ENCODE measurements at places on chromosomes 3 and 15.

GRCh38 chr15:70579766-70580165 is 183.6 kb downstream of the UACA start:
- no peak for DNase-seq

- no peak for DNase-seq
These were observed 356.5 kb upstream of the IL12A start for GRCh38 chr3:159632128-159632527.

DNA sequence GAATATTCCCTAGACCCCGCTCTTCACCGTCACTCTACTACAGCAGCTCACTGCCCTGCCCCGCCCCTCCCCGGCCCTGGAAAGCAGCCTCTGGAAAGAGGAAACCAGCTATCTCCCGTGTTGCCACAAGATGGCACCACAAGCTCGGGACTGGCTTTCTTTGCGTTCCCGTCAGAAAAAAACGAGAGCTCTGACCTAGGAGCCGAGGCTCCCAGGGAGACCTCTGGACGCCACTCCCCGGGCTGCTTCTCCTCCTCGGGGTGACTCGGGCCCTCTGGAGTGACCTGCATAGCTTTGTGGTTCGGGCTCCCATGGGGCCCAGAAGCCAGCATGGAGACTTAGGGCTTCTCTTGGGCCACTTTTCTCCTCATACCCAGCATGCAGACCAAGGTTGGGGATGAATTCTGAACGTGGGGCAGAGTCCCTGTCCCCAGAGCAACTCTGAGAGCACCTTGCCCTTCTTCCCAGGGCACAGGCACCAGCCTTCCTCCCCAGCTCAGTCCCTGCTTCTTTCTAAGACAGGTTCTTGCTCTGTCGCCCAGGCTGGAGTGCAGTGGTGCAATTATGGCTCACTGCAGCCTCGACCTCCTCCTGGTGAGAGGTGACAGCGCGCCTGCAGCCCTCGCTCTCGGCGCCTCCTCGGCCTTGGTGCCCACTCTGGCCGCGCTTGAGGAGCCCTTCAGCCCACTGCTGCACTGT is 19.0 kb downstream of the STOML1 start:
- peak; percentile 86 for DNase-seq

GRCh38 chr3:181253796-181254195 is 264.3 kb upstream of the DNAJC19 start:
- DNase-seq = no peak

GRCh38 chr3:13123765-13124164 is 50.5 kb upstream of the IQSEC1 start:
- DNase-seq = no peak

DNA sequence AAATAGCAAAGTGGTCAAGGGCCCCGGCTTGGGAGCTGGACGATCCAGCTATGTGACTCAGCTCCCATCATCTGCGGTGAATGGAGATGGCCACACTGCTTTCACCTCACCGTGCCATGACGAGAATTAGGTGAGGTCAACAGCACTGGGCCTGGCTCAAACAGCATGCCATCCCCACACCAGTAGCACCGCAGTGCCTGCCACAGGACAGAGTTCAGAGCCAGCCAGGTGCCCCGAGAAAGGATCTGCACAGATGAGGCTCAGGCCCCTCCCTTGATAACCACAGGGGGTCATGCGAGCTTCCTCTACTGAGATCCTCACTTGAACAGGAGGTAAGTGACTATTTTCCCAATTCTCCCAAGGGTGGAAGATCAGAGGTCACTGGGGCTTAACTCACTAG is 29.4 kb downstream of the ZXDC start:
- DNase-seq = no peak

- DNase-seq = no peak
These were observed 87.1 kb downstream of the WNT7A start for GRCh38 chr3:13792512-13793371.

DNA sequence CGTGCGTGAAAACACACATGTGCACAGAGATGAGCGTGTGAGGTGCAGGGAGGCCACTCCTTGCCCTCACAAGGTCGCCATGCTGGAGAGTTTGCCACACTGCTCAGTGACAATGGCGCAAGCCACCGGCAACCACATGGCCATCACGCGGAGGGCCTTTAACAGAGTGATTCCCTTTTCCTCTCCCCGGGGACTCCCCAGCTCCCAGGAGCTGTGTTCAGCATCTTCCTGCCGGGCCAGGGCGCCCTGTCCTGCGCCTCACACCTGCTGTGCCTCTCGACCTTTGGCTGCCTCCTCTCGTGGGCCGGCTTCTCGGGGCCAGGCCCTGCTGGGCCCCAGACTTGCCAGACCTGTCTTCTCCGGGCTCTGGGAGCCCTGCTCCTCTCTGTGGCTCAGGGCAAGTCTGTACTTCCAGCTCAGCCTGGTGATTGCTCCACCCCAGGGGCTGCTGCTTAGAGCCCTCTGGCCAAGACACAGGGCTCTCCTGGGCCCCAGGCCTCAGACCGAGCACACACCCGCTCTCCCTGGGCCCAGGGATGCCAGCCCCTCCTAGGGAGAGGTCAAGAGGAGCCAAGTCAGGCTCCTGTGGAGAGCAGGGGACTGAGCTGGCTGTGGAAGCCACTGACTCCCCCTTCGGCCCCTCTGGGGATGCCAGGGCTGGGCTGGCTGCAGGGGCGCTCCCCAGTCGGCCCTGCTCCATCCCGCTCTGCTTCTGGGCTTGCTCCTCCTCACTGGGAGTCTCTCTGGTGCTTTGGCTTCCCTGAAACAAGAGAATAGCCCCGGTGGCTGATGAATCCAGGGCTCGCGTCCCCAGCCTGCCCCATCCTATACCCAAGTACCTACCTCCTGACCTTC is 5.6 kb downstream of the CCDC9B start:
- DNase-seq = no peak

- no peak for DNase-seq
These were observed 4.5 kb upstream of the RPL24 start for GRCh38 chr3:101690972-101691371.

GRCh38 chr15:31352911-31353811 is 26.5 kb downstream of the KLF13 start:
- peak; percentile 45 for DNase-seq

DNA sequence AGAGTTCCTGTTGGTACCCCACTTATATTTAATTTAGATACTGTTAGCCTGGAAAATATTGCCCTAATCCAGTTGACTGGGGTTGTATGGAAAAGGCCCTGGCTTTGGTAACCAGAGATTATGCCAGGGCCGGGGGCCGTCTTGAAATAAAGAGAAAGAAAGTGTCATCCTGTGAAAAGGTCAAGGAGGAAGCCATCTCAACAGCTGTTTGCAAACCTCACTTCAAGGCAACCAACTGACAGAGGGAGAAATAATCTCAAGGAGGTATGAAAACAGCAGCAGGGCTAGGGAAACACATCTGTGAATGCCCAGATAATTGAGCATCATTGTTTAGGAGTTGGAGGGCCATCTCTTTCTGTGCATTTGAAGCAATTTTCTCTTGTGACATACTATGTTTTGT is 190.8 kb downstream of the SUCLG2 start:
- no peak for DNase-seq

DNA sequence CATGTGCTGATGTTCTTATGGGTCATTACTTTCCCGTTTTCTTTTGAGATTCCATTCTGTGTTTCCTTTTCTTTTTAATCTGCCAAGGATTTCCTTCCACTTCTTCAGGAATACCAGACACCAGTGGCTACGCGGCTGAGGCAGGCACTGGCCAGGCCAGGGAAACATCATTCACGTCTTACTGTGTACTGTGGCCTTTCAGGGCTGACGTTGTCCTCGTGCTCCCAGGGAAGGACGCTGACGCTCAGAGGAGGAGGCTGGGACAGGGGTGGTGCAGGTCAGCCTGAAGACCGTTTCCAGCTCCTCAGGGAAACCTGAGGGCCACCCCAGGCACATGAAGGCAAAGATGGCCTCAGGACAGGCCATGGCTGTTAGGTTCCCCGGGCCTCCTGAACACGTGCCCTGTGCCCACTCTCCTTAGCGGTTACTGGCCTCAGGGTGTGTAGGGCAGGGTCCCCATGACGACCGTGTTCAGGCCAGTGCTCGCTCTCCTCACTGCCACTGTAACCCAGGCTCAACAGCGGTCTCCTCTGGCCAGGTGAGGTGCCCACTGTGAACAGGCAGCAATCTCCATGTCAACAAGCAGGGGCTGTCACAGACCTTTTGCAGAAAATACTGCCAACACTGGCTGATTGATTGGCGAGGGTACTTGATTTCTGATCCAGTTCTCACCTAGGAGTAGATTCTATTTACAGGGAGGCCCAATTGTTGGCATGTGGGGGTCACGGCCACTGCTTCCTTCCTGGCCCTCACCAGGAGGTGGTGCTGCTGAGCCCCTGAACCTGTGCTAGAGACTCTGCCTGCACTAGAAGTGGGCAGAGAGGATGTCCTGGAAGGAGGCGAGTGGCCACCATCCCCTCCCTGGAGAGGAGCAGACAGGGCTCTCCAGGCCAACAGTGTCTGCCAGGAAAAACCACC is 169.5 kb downstream of the ATP10A start:
- DNase-seq = no peak

DNA sequence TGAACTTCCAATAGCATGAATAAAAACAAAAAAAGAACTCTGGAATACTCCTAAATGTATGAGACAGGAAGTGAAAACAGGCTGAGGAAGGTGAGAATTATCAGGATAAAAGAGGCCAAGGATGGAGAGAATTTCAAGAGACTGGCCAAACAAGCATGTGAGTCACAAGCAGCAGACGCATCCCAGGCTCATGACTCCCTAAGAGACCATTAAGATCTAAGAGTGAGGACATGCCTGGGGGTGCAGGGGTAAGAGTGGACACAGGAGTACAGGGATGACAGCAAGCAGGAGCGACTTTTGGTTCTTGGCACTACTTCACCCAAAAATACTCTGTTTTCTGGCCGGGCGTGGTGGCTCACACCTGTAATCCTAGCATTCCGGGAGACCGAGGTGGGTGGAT is 7.1 kb downstream of the SCAMP2 start:
- no peak for DNase-seq

DNA sequence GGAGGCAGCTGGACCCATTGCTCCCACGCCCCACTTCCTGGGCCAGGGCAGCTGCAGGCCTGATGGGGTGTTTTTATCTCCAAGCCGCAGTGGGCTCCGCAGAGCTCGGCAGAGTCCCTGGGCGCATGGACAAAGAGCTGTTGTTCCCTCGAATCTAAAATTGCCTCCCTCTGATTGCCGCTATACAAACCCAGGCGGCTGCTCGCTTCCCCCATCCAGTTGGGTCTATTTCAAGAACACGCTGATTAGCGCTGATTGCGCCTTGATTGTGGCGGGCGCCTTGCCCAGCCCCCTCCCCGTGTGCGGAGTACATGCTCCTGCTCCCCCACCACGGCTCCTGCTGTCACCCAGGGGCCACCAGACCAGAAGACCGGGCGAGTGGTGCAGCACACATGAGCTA is 43.4 kb upstream of the SLC6A1 start:
- no peak for DNase-seq

GRCh38 chr3:66592016-66592761 is 91.4 kb upstream of the LRIG1 start:
- DNase-seq = no peak

DNA sequence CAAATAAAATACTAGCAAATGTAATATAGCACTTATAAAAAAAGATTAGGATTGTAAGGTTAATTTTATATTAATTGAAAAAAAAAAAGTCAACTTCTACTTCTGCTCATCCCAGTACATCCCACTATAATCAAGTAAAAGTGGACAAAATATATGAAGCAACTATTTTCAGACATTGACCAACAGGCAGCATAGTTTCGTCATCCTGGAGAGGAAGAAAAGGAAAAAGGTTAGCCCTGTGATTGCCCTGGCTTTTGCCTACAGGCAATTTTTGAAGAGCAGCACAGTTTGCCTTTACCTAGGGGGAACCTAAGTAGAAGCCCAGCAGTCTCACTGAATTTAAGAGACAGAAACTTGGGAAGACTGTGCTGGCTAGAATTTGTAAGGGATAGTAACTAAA is 52.2 kb upstream of the ACTC1 start:
- DNase-seq = no peak

- no peak for DNase-seq
These were observed 52.3 kb downstream of the GLB1 start for GRCh38 chr3:33044676-33045075.

GRCh38 chr3:88703501-88704059 is 403.8 kb upstream of the EPHA3 start:
- DNase-seq = no peak

GRCh38 chr3:128442070-128442469 is 24.6 kb downstream of the DNAJB8 start:
- DNase-seq = no peak

DNA sequence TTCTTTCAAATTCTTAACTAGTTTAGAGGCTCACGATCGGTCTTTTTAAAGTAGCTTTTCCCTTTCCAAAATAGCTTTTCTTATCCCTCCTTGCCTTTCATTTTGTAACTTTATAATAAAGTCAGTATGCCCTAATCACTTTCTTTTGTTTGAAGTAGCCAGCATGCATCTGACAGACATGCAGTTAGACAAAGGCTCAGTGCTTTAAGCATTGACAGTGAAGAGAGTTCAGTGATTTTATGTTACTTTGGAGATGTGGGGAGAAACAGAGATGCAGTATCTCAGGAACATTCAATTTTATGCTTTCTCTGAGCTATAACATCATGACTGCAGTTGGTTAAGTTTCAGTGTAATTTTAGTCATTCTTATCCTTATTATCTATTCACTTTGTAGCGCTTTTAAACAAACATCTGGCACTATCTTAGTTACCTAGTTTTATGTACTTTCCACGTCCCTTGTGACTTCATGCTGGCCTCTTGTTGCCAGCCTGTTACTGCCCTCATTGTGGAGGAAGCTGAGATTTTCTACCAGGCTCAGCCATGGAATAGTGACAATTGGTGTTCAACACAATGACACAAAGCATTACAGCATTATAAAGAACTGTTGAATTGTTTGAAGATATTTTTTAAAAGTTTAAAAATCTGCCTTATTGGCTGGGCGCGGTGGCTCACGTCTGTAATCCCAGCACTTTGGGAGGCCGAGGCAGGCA is 90.3 kb downstream of the AKAP13 start:
- DNase-seq = no peak

GRCh38 chr3:9332250-9333030 is 30.4 kb upstream of the THUMPD3 start:
- no peak for DNase-seq

- DNase-seq = no peak
These were observed 16.1 kb downstream of the LRRC2 start for GRCh38 chr3:46549989-46550388.

- DNase-seq = no peak
These were observed 566.4 kb upstream of the SGO1 start for GRCh38 chr3:20752416-20752815.

DNA sequence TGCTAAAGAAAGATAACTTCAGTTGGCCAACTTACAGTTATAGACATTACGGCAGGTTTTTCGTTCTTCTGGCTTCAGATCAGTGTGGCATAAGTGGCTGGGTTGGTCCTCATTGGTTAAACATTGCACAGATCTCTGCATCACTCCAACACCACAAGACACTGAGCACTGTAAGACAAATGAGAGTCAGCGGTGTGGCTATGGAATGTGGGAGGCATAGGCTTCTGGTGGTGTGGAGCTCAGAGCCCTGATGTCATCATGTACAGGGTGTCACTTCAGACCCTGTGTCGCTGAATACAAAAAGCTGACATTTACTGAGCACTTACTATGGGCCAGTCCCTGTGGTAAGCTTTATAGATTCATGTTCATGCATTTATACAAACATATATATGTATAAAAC is 146.0 kb downstream of the ADAMTS9 start:
- DNase-seq = no peak
